GM20000 (cell line): ENCODE measurements at places on chromosomes 12 and 14.

- no peak for DNase-seq
These were observed 202.3 kb upstream of the IGF1 start for GRCh38 chr12:102682366-102683289.

DNA sequence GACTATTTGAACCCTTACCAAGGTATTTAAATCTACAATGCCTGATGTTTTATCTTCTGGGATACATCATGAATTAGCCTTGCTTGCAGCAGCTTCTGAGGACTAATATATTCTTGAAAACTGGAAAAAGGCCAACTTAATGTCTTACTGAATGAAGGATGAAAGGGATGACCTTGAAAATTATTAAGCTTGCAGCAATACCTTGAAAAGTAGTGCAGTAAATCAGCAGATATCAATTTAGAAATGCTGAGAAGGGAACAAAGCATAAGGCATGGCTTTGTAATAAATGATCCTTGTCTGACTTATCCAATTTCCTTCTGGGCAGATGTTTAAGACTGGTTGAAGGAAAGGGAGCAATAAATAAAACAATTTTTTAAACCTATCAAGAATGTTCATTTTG, 37.3 kb upstream of the FERMT2 start:
- DNase-seq: no peak

DNA sequence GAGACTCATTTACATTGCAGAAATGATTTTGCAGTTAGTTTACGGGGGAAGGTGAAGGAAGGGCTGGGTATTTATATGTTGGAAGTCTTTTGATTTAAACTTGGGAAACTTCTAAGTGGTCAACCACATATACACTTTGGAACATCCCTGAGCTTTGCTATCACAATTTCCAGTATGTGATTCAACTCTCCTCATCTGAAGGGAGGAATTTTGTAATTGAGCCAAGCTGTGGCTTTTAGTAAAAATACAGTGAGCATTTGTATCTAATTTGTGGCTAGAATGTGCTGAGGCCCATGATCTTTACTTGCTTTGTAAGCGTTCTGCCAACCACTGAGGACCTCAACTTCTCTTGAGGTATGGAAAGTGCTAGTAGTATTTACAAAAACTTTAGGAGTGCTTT, 235.0 kb upstream of the PDZRN4 start:
- no peak for DNase-seq

DNA sequence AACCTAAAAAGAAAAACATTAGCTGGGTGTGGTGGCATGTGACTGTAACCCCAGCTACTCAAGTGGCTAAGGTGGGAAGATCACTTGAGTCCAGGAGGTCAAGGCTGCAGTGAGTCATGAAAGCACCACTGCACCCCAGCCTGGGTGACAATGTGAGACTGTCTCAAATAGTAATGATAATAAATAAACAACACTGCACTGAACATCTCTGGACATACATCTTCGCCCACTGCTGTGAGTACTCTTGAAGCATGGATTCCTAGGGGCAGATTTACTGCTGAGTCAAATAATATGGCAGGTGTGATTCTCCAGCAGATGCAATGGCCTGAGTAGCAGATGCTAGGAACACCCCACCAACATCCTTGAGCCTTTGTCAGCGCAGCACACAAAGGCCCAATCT, 23.6 kb downstream of the ABCB9 start:
- no peak for DNase-seq

DNA sequence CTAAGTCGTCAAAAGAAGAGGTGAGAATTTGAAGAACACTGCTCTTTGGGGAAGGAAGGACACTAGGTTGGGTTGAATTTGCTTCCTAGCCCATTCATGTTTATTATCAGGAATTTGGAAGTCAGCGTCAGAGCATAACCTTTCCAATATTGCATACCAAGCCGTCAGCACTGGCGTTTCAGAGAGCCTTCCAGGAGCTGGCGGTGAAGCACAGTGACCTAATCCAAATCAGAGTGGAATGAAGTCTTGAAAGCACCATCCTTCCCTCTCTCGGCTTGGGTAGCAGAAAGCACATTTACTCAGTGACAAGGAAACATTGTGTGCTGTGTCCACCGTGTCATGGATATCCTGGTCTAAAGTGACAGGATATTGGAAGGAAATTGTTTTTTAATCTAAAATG, 240.3 kb upstream of the PELI2 start:
- no peak for DNase-seq

GRCh38 chr12:64810831-64811230, 13.6 kb upstream of the TBC1D30 start:
- DNase-seq: no peak

GRCh38 chr12:3667485-3667884, 85.4 kb downstream of the CRACR2A start:
- no peak for DNase-seq

- DNase-seq: no peak
These were observed 214.3 kb upstream of the CDKN3 start for GRCh38 chr14:54182419-54183045.

DNA sequence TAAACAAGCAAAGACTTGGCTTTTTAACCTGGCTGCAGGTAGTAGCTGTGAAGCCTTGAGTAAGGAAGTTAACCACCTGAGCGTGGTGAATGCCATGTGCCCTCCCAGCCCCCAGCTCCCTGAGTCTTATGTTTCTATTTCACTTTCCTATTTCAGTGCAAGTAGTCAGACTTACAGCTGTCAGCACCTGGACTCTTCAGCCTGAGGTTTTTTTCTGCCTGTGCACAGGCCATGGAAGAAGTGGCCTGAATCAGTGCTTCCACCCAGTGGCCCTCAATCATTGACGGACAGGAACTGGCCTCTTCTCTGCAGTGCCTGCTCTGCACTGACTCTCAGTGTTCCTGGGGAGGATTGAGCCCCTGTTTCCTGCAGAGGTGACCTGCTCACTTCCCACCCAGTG, 796.4 kb downstream of the MED13L start:
- DNase-seq: peak; percentile 20

DNA sequence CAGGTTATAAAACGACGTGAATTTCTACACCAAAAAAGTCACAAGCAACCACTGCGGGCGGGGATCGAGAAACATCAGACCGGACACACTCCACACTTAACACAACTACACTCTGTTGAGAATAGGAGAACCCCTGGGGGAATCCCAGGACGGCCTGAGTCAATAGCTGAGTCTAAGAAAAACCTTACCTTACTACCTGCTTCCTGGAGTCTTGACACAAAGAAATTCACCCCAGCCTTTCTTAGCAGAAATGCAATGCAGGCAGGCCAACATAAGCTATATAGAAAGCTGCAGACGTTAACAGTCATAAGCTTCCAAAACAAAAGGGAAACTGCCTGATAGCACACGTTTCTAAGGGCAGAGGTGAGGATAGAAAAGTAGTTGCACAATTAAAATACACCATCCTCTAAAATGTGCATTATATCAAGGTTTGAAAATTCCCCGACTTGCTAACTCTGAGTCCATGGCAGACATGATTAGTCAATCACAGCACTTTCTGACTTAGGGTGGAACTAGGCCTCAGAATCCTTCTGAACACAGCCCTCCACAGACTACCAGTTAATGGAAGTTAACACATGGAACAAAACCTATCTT, 68.0 kb downstream of the CCDC88C start:
- DNase-seq: peak; percentile 79
